ENCODE measurements at places on chromosomes 6 and 20.

- no peak for DNase-seq
Observed at GRCh38 chr6:12007473-12007872, 4.6 kb upstream of the HIVEP1 start.

GRCh38 chr6:119132261-119132981 lies 54.0 kb upstream of the FAM184A start:
- DNase-seq, result peak; percentile 56

GRCh38 chr6:1604158-1605003 lies 5.3 kb upstream of the FOXC1 start:
- peak; percentile 77 for DNase-seq

DNA sequence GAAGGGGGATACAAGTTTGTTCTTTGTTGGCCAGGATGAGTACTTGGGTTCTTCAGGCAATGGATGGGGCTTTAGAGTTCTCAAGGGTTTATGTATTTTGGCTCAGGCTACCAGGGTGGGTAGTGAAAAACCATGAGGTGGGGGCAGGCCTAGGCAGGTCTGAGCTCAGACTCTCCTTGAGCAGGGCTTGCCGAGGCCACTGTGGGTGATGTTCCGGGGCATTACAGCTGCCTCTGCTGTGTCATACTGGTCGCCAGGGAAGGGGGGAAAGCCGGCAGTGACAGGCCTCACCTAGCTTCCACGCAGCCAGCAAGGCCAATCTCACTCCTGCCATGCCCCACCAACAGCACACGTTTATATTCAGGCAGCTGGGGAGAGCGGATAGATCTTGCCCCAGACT lies 79.6 kb downstream of the BCKDHB start:
- DNase-seq, result no peak

GRCh38 chr6:27777126-27777525 lies 135.1 kb downstream of the OR2B2 start:
- DNase-seq, result no peak

DNA sequence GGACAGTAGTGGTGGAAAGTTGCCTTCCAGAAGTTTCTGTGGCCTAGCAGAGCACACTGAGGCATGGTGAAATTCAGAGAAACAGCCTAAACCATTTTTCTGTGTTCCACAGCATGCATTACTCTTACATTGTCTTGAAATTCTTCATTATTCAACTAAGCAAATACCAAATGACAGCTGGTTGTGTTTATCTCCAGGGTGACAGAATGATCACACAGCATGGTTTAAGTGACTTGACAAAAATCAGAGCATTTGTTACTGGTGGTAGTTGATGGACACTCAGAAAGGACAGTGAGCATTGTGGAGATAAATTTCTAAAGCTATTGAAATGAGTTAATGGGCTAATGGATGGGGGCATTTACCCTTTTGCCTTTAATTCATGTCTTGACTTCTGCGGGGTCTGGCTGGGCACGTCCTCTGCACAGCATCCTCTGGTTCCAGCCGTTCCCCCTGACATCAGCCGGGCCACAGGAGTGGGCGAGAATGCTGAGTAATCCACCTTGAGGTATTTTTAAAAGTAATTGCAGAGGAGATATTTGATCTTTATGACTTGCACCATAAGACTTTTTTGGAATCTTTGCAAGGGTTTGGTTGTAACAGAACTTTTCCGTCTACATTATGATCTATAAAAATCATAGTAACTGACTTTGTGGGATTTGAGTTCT lies 78.9 kb upstream of the SCP2D1 start:
- DNase-seq, result no peak

- no peak for DNase-seq
Observed at GRCh38 chr6:163199371-163199770, 215.1 kb upstream of the QKI start.

- DNase-seq, result no peak
Observed at GRCh38 chr6:155108070-155108820, 113.1 kb downstream of the TIAM2 start.

- DNase-seq, result no peak
Observed at GRCh38 chr6:168157272-168158212, 78.5 kb upstream of the FRMD1 start.

GRCh38 chr20:23022849-23023248 lies 12.3 kb upstream of the SSTR4 start:
- no peak for DNase-seq

- DNase-seq, result no peak
Observed at GRCh38 chr6:45532721-45533210, 155.0 kb upstream of the SUPT3H start.

- DNase-seq, result peak; percentile 28
Observed at GRCh38 chr6:150536835-150537234, 62.9 kb upstream of the PLEKHG1 start.

- no peak for DNase-seq
Observed at GRCh38 chr6:119137194-119138072, 59.0 kb upstream of the FAM184A start.

- no peak for DNase-seq
Observed at GRCh38 chr20:44700306-44700705, 14.9 kb upstream of the CCN5 start.

DNA sequence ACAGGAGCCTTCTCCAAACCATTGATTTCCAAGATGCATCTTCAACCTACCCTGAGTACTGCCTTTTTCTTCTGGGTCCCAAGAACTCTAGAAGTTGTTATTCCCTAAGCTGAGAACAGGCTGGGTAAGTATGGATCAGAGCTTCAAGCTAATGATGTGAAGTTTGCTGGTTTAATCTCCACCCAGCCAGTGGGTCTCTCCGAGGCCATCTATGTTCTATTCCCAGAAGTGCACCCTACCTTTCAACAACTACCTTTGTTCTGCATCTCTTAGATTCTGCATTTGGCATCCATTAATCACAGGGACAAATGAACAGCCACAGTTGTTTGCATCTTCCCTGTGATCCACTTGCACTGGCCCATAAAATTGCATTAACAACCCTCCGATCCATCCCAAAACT lies 246.2 kb downstream of the HIVEP2 start:
- DNase-seq, result no peak

GRCh38 chr20:53948383-53949318 lies 121.7 kb downstream of the BCAS1 start:
- DNase-seq, result no peak

GRCh38 chr6:108884211-108885059 lies 36.2 kb downstream of the ARMC2 start:
- DNase-seq, result no peak

- DNase-seq, result peak; percentile 72
Observed at GRCh38 chr6:150857062-150857944, 8.2 kb upstream of the MTHFD1L start.

GRCh38 chr6:144410059-144410458 lies 124.9 kb downstream of the UTRN start:
- DNase-seq, result no peak

DNA sequence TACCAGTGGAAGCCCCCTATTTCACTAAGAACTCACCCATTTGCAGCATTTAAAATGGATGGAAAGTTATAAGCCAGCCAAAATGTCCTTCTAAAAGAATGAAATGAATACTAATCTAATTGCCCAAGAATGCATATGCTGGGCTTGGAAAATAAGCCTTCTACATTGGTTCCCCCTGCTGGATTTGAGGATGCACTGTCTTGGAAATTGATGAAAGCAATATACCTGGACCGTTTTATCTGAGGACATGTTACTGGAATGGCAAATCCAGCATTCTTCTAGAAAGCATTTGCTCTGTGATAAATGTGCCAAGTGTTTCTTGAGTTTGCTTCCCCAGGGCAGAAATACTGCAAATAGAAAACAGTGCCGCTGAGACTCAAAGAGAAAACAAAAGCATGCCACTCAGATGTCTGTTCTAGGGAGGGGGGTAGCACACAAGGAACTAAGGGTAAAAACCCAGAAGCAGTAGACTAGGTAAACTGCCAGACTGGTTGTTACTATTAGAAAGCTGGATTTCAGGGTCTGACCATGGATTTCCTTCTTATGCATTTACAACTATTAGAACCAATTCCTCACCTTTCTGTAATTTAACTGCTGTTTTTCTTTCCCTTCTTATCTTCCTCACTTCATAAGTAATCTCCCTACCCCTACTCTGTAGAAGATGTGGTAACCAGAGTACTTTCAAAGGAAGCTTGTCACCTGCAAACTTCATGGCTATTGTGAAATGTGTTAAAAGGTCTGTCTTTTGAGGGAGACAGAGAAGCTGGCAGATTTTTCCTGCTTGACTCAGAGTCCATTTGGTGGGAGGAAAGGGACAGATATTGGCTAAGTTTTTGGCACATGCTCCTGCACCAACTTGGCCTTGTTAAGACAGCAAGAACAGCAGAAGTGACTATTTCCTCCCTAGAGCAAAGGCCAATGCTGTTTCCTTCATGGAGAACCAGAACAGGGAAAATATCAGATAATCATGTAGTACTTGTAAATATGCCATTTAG lies 642.6 kb downstream of the KIF16B start:
- DNase-seq, result no peak

GRCh38 chr20:61789329-61789728 lies 276.4 kb downstream of the TAF4 start:
- DNase-seq, result no peak

DNA sequence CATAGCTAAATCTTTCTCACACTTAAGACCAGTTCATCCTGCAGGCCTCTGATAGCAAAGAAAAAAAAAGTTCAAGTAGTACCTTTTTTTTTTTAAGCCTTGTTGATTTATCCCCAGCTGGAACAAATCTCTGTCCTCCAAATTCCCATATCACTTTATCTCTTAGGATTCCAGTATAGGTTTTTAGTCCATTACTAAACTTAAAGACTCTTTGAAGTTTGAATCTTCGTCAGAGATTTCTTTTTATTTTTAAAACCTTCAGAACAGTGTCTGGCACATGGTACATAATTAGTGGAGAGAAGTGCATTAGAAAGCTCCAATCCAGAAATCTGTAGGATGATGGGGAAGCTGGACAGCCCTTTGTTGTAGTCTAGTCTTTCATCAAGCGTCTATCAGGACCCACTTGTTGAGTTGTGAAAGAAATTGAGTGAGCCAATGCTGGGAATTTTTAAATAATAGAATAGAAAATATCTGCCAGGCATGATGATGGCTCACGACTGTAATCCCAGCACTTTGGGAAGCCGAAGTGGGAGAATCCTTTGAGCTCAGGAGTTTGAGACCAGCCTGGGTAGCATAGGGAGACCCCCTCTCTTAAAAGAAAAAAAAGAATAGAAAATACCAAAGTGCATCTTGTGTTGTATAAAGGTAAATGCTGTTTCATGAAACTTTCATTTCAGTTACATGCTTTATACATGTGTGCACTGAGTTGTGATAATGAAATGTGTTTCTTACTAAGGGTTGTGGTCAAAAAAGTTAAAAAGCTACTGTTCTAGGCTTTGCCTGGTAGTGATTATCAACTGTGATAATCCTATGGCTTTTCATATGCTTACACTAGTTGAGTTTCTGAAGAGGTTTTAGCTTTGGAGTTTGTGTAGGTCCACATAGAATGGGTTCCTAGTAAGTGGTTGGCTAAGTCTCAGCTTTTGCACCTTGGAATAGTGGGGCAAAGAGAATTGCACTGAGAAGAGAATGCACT lies 3.2 kb downstream of the NFYA start:
- no peak for DNase-seq
